ENCODE measurements at places on chromosomes 1 and 21.

GRCh38 chr1:68963353-68963752 is 466.5 kb upstream of the DEPDC1 start:
- no peak for DNase-seq

DNA sequence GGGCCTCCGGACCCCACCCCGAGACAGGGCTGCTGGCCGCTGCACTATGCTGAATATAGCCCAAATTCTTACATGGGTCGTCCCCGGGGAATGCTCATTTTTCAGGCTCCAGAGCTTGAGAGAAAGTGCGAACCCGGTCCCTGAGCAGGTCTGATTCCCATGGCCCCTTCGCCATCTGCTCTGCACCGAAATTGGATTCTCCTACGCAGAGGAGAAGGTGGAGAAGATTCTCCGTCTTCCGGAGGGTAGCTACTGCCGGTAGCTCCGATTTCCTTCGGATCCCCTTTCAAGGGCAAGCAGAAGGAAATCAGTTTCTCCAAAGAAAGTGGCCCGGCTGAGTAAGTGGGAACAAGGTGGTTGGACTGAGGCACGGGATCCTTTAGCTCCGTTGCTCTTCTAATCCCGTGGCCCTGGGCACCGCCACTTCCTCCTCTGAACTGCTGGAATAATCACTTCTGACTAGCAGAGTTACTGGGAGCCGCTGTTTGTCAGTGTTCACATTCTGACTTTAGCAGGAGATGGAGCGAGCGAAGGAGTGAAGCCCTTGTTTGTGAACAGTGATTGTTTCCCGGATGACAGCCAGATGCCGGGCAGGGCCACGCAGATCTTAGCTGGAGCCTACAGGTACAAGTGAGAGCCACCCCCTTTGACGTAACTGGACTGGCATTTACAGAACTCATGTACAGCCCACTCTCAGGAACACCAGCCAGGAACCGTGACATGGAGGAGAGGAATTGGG is 1.1 kb upstream of the ZNF496 start:
- DNase-seq, result peak; percentile 33

GRCh38 chr1:10676963-10677362 is 119.5 kb downstream of the CASZ1 start:
- DNase-seq, result no peak

DNA sequence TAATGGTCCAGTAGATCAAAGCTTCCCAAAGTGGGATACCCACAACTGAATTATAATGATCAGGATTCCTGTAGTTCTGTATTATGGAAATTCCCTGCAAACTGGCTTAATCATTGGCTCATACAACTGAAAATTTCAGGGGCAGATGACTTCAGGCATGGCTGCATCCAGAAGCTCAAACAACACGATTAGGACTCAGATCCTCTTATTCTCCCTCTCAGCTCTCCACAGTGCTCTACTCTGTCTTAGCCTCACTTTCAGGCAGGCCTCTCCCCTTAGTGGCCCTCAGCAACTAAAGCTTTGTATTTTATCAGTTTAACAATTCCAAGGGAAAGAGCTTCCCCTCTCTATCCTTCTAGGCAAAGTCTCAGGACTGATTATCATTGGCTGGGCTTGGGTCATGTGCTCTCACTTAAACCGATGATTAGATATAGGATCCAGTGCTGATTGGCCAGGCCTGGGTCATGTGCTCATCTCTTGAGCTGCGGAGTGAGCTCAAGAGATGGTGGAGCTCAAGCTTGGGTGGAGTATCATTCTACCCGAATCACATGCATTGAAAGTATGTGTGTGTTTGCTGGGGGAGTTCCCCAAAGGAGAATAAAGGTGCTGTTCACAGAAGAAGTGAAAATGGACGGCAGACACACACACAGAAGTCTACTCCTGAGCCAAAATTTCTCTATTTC is 57.9 kb upstream of the RUNX3 start:
- DNase-seq, result no peak

- no peak for DNase-seq
Observed at GRCh38 chr1:42978317-42979035, 19.8 kb upstream of the SLC2A1 start.

- no peak for DNase-seq
Observed at GRCh38 chr1:203422656-203423055, 53.0 kb upstream of the PRELP start.

DNA sequence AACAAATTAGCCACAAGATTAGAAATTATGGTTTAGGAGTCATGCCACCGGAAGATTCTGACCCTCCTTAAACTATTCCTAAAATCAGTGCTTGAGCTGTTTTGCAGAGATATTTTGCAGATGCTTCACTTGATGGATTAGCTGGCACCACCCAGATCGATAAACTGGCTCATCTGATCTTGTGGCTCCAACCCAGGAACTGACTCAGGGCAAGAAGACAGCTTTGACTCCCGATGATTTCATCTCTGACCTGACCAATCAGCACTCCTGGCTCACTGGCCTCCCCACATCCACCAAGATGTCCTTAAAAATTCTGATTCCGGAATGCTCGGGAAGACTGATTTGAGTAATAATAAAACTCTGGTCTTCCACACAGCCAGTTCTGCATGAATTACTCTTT is 221.6 kb downstream of the RHOU start:
- DNase-seq, result no peak

DNA sequence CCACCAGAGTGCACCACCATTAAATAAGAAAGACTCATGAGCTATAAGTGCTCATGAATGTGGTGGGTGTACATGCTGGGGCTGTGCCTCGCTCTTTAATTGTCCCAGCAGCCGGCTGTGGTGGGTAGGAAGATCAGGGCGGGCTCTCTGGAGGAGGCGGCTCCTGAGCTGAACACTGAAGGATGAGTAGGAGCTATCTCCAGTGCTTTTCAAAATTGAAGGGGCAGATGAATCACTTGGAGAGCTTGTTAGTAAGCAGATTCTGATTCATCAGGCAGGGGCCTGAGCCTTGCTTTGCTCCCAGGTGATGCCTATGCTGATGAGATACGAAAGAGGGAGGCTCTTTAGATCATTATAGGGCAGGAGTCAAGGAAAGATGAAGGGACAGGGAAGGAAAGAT is 54.1 kb downstream of the ETS2 start:
- no peak for DNase-seq

DNA sequence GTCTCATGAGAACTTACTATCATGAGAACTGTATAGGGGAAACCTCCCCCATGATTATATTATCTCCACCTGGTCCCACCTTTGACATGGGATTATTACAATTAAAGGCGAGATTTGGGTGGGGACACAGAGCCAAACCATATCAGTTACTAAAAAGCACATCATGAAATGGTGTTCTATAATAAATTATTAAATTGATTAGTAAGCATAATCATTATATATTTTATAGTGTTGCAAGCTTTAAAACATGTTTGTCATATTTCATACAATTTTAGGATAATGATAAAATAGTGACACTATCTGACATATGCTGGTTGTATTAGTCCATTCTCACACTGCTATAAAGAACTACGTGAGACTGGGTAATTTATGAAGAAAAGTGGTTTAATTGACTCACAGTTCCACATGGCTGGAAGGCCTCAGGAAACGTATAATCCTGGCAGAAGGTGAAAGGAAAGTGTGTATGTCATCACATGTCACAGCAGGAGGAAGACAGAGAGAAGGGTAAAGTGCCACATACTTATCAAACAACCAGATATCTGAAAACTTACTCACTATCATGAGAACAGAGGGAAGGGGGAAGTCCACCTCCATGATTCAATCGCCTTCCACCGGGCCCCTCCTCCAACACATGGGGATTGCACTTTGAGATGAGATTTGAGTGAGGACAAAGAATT is 539.2 kb upstream of the OLFM3 start:
- DNase-seq, result no peak

GRCh38 chr1:246324711-246325110 is 182.4 kb downstream of the SMYD3 start:
- DNase-seq, result no peak

All from NCI-H526 (cell line).